CD4-positive, alpha-beta T cell treated with Interleukin-12 subunit alpha and Interleukin-12 subunit beta, for 1 hour (primary cell): ENCODE measurements at places on chromosomes 7 and 10.

DNA sequence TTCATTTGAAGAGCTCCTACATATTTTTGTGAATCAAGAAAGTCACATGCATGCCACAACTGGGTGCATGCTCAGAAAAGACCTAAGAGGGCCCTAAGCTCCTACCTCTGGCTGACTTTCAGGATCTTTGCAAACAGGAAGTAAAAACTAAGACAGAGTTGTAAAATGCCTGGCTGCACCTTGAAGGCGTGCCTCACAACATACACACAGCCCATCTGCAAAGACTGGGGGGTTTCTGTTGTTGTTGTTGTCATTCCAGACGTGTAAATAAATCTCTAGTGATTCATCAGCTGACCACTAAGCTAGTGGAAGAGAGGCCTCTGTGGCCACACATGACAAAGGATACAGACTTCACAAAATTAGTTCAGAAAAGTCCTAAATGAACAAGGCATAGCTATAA lies 31.8 kb downstream of the SMURF1 start:
- DNase-seq: no peak

GRCh38 chr7:77863860-77864259 lies 65.3 kb downstream of the PHTF2 start:
- DNase-seq: no peak

DNA sequence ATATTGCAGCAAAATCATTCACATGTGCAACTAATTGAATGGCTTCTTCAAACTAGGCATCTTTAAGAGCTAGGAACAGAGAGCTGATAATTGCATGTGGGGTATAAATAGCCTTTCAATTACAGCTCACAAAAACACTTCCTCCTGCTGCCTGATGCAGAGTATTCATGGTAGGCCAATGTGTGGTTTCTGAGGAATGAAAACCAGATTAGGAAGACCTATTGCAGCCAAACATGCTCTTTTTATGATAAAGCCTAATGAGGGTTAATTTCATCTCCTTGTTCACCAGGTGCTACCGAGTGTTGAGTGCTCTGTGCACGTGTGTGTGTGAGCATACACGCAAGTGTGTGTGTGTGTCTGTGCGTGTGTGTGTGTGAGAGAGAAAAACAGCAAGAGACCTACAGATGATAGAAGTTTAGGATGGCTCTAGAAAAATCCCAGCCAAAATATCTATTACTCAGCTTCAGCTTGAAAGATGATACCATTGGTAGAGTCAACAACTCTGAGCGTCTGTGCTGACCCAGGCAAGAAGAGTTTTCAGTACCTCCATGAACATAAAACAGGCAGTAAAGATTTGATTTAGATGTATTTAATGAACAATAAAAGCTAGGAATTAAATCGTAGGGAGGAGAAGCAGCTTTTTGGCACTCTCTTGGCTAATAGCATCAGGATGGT lies 448.5 kb upstream of the ANKRD30A start:
- no peak for DNase-seq

DNA sequence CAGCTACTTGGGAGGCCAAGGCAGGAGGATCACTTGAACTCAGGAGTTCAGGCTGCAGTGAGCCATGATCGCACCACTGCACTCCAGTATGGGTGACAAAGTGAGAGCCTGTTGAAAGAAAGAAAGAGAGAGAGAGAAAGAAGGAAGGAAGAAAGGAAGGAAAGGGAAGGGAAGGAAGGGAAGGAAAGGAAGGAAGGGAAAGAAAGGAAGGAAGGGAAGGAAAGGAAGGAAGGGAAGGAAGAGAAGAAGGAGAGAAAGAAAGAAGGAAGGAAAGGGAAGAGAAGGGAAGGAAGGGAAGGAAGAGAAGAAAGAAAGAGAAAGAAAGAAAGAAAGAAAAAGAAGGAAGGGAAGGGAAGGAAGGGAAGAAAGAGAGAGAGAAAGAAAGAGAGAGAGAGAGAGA lies 61.5 kb downstream of the CLIP2 start:
- no peak for DNase-seq

DNA sequence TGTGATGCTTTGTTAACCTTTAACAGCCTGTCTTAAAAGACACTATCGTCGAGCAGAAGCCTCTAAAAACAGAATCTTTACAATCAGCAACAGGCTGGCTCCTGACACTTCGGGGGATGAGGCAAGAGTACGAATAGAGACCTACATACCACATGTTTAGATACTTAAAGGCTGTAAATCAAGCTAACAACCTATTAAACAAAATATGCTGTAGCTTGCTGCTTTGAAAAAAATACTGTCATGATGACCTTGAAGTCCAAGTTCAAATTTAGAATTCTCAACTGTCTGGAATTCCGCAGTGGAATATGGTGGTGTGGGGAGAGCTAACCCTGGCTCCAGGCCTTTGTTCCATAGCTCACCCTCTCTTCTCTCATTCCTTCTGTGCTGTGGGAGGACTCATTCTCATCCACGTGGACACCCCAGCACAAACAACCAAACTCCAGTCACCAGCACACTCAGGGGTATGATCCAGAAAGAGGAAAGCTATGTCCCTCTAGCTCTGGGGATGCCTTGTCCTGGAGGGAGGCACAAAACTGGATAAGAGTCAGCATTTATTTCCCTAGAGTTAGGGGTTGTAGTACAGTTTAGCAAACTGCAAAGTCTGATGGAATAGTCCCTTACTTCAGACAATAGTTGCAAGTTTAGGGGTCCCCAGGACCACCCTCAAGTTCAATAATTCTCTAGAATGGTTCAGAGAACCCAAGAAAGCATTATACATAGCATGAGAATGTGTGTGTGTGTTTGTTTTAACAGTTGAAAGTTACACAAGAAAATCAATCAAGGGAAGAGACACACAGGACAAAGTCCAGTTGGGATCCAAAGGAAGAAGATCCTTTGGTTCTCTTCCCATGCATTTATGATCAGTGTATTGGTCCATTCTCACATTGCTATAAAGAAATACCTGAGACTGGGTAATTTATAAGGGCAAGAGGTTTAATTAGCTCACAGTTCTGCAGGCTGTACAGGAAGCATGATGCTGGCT lies 196.1 kb upstream of the SVIL start:
- no peak for DNase-seq

GRCh38 chr10:84306751-84307384 lies 21.5 kb upstream of the CCSER2 start:
- DNase-seq: no peak

DNA sequence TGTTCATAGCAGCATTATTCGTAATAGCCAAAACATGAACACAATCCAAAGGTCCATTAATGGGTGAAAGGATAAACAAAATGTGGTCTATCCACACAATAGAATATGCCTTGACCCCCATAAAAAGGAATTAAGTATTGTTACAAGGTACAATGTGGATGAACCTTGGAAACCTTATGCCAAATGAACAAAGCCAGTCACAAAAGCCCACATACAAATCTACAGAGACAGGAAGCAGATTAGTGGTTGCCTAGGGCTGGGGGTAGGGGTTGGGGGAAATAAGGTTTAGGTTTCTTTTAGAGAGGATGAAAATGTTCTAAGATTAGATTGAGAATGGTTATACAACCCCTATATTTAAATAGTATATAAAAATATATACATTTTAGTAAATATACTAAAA lies 34.8 kb downstream of the PIP4K2A start:
- DNase-seq: peak; percentile 47

DNA sequence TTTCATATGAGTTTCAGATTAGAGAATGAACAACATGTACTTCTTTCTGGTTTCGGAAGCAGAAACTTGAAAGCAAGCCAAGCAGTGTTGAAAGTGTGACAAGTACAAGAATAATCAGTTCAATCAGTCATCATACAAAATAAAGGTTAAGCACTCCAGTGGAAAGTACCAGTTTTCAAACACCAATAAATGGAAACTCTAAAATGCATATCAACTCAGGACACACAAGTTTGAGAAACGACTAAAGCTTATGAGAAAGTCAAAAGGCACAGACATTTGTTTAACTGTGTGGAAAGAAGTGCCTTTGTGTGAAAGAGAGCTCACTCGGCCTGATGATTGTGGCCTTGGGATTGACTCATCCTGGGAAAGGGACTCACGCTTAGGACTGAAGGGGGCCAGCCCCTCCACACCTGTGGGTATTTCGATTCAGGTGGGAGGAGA lies 60.6 kb upstream of the AKR1C1 start:
- no peak for DNase-seq

- DNase-seq: no peak
Observed at GRCh38 chr10:133457100-133457841, 3.5 kb downstream of the SCART1 start.

DNA sequence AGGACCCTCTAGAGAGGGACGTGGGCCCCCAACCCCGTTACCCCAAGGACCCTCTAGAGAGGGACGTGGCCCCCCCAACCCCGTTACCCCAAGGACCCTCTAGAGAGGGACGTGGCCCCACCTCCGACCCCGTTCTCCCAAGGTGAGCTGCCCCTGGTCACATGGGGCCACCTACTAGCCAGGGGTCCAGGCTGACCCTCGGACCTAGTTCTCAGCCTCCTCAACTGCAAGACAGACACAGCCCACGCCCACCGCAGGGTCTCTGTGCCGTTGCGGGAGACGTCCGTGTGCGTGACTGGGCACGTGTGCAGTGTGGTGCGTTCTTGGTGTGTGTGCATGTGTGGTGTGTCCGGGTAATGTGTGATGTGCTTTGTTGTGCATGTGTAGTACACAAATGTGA lies 21.6 kb upstream of the UTF1 start:
- DNase-seq: no peak

DNA sequence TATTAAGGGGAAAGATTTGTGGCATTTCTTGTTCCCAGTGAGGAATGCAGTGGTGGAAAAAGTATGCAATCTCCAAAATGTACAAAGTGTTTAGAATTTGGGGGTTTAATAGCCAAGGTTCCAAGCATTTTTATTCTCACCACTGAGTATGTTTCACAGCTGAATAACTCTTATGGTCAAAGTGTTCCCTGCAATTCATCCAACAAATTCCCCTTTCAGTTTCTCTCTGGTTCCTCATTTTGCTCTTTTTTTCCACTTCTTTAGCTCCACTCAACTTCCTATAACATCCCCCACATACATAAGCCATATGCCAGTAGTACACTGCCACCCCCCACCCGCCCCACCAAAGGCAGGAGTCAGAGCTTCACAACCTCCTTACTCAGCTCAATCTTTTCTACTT lies 4.6 kb downstream of the HECW1 start:
- DNase-seq: no peak

GRCh38 chr7:666454-667292 lies 59.8 kb upstream of the DNAAF5 start:
- no peak for DNase-seq

DNA sequence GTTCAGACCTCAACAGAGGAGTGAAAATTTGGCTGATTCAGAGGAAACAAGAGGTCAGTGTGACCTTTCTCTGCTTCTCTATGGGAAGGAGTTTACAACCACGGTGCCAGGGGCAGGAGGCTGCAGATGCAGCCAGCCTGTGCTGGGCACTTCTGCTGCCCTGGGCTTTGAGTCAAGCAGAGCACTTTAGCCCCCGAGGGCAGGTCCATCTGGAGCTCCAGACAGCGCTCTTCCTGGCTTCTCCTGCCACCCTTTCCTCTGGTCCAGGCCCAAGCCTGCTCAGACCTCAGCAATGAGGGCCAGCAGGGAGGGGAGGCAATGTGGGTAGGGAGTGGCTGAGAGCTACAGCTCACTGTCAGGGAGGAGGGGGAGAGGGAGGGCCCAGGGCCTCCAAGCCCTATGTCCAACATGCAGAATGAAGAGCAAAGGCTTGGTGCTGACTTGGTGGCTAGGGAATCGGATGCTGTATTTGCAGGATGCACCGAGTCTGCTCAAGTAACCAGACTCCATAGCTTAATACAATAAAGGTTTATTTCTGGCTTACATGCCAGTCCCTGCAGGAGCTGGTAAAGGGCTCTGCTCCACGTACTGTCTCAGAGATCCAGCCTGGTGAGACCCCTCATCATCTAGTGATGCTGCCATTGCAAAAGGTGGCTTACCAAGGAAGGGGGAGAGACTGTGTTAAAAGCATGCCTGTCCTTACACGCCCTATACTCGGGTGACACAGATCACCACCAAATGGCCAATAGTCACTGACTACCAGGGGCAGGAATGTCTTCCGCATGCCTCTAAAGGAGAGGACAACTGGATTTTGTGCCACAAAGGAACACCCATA lies 481.6 kb downstream of the RPS24 start:
- DNase-seq: no peak

DNA sequence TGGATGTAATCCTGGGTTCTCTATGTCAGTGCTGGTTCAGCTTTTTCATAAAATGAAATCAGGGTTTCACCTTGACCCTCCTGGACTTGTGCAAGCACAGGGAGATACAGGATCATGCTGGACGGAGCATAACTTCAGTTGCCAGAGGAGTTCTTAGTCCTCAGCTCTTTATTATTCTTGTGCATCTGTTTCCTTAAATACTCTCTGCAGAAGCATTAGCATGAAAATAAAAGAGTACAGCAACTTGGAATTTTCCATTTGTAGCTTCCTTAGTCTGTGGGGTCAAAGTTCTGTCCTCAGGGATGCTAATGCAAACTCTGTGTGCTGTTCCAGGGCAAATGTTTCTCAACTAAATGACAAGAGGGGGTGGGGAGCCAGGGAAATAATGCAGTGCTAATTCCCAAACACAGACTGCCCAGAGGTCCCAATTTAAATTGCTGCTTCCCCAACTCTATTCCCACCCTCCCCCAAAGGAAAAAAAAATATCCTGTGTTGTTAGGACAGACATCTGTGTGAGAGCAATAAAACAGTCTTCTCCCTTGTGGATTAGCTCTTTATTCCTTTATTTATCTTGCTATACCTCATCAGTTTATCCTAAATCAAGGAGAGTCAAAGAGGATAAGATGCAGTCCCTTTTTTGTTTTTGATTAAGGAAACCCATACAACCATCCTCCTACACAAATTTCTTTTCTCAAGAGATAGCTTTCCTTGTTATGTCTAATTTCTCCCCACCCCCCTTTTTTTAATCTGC lies 905.0 kb downstream of the LRMDA start:
- no peak for DNase-seq

DNA sequence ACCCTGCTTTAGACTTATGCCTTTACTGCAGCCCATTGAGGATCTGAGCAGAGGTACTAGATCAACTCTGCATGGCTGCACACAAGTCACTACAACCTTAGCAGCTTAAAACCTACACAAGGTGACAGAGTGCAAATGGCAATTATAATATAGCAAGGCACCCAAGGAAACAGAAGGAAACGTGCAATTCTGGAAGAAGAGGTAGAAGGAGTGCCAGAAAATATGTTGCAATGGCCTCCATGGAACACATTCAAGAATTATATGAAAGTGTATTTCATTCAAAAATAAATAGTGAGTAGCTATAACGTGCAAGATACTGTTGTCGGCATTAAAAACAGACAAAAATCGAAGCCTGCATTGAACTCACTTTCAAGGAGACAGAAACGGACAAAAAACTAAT lies 2.9 kb upstream of the AKR1C8 start:
- DNase-seq: no peak

GRCh38 chr7:121313793-121314676 lies 14.8 kb upstream of the WNT16 start:
- DNase-seq: no peak

- no peak for DNase-seq
Observed at GRCh38 chr10:33273295-33274002, 61.0 kb downstream of the NRP1 start.

- no peak for DNase-seq
Observed at GRCh38 chr10:133237241-133237587, 441 bp upstream of the VENTX start.

GRCh38 chr10:78911533-78912340 lies 157.0 kb upstream of the ZMIZ1 start:
- DNase-seq: no peak

- DNase-seq: no peak
Observed at GRCh38 chr10:103501186-103501585, 7.7 kb downstream of the NEURL1 start.
